ENCODE measurements at places on chromosomes 4 and X. TPM values are rescaled to one million over a fixed set of nuclear protein-coding genes. Genes with fewer than 3 reads are reported as not detected.

Gene SPATA18
- total RNA-seq = 1.8 TPM

DNA sequence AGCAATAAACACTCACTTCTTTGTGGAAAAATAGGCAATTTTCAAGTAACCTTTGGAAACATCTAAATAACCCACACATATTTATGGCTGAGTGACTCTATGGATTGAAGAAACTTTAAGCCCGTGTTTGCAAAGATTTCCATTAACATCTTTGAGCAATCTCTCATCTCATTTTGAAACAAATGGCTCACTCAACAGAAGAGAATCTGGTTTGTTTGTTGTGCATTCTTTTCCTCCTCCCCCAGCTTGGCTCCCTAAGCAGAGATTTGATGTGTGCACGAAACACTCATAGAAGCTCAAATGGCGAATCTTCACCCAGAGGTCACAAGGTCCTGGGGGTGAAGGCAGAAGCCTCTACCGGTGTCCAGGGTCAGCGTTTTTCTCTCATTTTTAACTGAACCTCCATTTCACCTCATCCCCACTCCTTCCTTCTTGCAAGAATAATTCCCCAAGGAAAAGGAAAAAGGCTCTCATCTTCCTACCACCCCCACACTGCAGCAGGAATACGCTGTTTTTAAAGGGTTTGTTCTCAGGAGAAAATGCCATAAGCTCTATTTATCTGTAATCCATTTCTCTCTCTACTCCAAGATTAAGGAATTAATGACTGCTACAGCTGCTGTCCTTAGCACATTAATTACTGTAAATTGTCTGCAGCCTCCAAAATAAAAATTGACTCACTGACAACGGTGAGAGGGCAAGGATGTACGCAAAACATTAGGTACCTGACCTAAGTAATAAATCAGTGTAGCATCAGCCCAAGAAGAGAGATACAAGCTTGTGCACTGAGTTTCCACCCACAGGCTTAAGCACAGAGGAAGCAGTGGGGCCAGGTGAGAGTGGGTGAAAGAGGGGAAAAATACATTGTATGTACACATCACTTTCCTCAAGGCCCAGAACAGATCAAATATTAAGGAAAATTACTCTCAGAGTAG is 307.6 kb upstream of the NOCT start:
- no peaks in the 10 kb centered on the region for H3K36me3 ChIP-seq
- H3K4me1 ChIP-seq = no peaks in the 10 kb centered on the region
- no peak overlapping the region for H3K4me3 ChIP-seq
- no peaks in the 10 kb centered on the region for H3K27me3 ChIP-seq
- no peak overlapping the region for H3K27ac ChIP-seq
- DNase-seq = no peak

DNA sequence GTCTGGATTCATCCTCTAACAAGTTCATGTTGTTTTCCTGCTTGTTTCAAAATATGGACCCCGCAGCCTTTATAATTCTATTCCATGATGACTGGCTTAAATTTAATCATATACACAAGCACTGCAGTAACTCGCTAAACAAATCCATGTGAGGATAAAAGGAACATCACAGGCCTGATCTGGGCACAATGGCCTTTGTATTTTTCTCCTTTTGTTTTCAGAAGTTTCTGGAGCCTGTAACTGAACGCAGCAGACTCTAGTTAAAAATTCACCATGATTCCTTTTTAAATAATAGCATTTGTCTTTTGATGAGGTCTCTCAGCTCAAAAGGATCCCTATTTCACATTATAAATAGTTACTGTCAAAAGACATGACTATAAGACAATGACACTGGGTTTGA is 30.2 kb upstream of the TMEM184C start:
- no peaks in the 10 kb centered on the region for H3K36me3 ChIP-seq
- no peak overlapping the region for H3K27ac ChIP-seq
- no peak for DNase-seq
- H3K27me3 ChIP-seq = no peaks in the 10 kb centered on the region

GRCh38 chrX:151099001-151099400 is 77.4 kb upstream of the GPR50 start:
- H3K4me3 ChIP-seq = no peak overlapping the region
- H3K27ac ChIP-seq = no peak overlapping the region
- DNase-seq = no peak

- H3K4me1 ChIP-seq = peaks cover 7% of the 10 kb centered on the region
- H3K36me3 ChIP-seq = no peaks in the 10 kb centered on the region
- no peak for DNase-seq
- H3K27ac ChIP-seq = no peak overlapping the region
- no peak overlapping the region for H3K4me3 ChIP-seq
These were observed 49.1 kb downstream of the DHRSX start for GRCh38 chrX:2451501-2452316.

All from sigmoid colon (tissue), 7 donors.